Fibroblast of skin of scalp (primary cell): ENCODE measurements at places on chromosomes 6 and 20.

GRCh38 chr6:98977671-98978292 is 30.0 kb upstream of the FBXL4 start:
- DNase-seq = no peak

- DNase-seq = no peak
Measured at GRCh38 chr6:20729086-20729485, 194.8 kb downstream of the CDKAL1 start.

- DNase-seq = peak; percentile 28
Measured at GRCh38 chr6:23002044-23002619, 432.8 kb downstream of the HDGFL1 start.

DNA sequence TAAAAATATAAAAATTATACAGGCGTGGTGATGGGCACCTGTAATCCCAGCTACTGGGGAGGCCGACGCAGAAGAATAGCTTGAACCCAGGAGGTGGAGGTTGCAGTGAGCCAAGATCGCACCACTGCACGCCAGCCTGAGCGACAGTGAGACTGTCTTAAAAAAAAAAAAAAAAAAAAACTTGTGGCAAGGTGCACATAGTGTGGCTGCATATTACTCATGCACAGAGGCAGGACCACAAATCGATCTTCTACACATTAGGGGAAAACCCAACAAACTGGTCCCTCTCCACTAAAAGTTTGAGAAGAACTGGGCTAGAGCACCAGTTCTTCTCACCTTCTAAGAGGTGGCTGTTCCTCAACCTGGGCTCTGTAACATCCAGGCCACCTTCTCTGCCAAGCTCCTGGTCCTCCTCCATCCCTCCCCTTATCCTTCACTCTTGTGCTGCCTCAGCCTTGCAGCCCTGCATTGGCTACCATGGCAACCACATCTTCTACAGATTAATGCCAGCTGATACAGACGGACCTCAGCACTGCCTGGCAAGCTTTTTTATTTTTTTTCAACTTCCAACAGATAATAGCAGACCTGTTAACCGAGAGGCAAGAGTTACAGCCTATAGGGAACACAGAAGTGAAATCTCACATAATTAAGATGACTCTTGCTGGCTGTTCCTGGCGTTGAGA is 88.0 kb downstream of the ATP9A start:
- DNase-seq = no peak

DNA sequence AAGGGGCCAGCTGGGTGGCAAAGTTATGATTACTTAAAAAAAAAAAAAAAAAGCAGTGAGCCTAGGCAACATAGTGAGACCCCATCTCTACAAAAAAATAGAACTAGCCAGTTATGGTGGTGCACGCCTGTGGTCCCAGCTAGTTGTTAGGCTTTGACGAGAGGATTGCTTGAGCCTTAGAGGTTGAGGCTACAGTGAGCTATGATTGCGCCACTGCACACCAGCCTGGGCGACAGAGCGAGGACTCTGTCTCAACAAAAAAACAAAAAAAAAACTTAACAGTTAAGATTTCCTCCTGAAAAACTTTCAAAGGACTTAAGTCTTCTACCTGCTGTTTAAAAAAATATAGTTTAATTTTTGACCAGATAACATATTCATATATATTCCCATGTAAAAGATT is 2.4 kb downstream of the GTSF1L start:
- no peak for DNase-seq

- DNase-seq = peak; percentile 47
Measured at GRCh38 chr20:35511814-35512420, 17.5 kb downstream of the C20orf173 start.

GRCh38 chr6:1494671-1495070 is 105.3 kb downstream of the FOXF2 start:
- DNase-seq = no peak

DNA sequence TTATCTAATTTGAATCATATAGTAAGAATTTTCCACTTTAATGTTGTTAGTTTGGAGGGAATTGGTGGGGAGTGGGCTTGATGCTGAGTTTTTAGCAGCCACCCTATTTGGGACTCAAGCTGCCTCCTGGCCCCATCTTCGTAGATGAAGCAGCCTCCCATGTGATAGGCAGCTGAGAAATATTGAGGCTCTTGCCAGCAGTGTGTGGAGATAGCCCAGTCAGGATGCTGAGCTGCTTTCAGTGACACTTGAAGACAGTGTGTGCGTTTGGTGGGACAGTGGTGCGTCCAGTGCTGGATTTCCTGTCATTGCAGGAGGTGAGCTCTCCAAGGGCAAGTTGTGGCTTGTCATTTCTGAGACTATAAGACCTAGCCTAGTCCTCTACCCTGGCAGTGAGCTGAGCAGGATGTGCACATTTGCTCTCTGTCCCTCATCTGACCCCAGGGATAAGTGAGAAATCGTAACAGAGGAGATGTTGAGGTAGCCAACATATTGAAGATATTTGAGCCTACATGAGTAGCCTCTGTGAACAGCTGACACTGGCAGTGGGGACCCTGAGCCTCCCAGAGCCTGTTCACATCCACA is 47.9 kb upstream of the RNF8 start:
- DNase-seq = no peak

- DNase-seq = peak; percentile 58
Measured at GRCh38 chr20:15240801-15241200, 903.4 kb upstream of the FLRT3 start.

- DNase-seq = peak; percentile 49
Measured at GRCh38 chr6:120378582-120379220, 955.6 kb downstream of the TBC1D32 start.

DNA sequence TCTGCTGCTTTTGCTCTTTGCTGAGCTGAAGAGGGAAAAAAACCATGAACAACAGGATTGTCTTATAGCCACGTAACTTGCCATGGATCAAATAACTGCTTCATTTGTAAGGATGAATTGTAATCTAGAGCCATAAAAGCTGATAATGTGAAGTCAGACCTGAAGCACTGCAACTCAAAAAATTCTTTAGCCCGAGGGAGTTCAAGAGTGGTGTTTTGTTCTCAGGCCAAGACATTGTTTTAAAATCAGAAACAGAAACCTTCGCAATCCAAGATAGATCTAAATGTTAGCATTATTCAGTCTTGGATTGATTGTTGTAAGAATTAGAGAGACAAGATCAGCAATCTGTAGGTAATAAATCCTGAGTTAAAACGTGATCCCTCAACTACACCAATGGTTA is at the start of gene TRAPPC3L:
Gene TRAPPC3L, minus strand, starts transcription at position 34 of the 400 bp plus-strand sequence. CDS start 170 bp downstream, outside the sequence.
- DNase-seq = no peak

DNA sequence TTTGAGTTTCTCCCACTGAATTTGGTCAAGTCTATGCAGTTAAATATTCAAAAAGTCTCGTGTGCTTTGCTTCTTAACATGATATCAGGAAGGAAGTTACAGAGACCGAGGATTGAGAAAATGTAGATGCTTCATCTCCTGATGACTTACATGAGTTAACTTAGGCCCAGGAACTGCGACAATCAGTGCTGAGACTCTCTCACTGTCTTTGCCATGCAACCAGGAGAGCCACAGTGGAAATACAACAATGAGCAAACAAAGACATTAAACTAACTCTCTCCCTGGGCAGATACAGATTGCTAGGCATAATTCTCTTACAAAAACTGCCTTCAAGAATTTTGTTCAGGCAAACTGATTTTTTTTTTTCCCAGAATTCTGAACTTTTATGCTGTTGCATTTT is 440.6 kb upstream of the EPHA7 start:
- no peak for DNase-seq

DNA sequence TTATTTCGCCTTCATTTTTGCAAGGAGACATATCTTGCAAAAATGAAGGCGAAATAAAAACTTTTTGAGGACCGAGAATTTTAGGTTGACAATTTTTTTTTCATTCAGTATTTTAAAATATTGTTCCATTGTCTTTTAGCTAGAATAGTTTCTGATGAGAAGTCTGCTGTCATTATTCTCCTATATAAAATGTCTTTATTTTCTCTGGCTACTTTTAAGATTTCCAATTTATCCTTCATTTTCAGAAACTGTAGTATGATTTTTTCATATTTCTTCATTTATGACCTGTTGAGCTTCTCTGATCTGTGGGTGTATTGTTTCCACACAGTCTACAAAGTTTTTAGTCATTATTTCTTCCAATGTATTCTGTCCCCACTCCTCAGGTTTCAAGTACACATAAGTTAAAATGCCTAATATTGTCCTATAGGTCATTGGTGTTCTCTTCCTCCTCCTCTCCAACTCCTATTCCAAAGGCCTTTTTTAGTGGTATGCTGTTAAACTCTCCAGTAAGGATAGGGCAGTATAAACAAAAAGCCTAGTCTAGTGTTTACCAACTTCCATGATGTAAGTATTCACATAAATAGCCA is 15.7 kb downstream of the AHI1 start:
- DNase-seq = no peak

GRCh38 chr6:22350109-22350508 is 53.3 kb upstream of the PRL start:
- peak; percentile 70 for DNase-seq

GRCh38 chr6:163605385-163606097 is 191.0 kb downstream of the QKI start:
- no peak for DNase-seq

DNA sequence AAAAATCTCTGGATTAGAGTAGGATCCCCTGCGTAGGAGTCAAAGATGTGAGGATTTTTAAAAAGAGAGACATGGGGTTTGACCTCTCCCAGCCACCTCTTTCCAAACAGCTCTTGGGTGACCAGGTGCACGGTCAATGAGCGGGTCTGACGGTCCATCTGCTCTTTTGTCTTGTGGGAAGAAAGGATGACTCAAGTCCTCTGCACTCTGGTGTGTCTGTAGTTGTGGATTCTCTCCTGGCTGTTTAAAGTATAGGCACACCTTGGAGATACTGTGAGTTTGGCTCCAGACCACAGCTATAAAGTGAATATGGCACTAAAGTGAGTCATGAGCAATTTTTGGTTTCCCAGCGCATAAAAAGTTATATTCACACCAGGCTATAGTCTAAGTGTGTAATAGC is 209.8 kb downstream of the BMP7 start:
- no peak for DNase-seq

GRCh38 chr20:48031122-48031521 is 245.8 kb upstream of the SULF2 start:
- no peak for DNase-seq

DNA sequence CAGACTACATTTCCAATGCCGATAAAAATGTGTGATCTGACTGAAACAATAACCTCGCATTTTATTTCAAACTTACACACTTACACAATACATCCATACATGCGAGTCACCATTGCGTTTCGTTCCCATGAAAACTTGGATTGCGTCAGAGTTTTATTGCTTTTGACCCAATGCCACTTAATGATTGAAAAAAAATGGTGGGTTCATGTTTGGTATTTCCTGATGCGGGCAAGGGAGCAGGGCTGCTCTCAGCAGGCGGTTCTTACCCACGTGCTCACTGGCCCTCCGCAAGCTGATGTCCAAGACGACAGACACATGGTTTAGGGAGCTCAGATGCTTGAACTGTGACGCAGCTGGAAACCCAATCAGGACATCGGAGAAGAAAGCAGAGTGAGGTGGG is 281.0 kb upstream of the SULF2 start:
- DNase-seq = peak; percentile 94

GRCh38 chr20:50292591-50293283 is 102.1 kb downstream of the CEBPB start:
- DNase-seq = peak; percentile 92

DNA sequence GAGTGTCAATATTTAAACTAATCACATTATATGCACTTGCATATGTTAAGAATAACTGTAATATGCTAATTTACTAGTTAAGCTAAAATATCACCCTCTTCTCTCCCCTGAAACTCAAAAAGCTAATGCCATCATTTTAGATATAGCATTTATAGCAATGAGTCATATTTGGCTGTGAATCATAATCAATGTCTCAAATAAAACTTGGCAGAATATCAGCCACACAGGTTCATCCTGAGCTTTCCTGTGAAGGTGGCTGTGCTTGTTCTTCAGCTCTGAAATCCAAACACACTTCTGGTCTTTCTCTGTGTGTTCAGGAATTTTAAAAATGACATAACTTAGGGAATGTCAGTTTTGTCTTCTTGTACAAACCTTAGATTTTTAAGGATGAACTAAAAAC is 12.8 kb upstream of the PNRC1 start:
- DNase-seq = no peak

- DNase-seq = no peak
Measured at GRCh38 chr6:35392111-35392702, 49.8 kb downstream of the PPARD start.

GRCh38 chr20:19907326-19908056 is 109.7 kb upstream of the NAA20 start:
- DNase-seq = no peak

GRCh38 chr20:5141615-5142014 is 14.8 kb downstream of the CDS2 start:
- DNase-seq = no peak

DNA sequence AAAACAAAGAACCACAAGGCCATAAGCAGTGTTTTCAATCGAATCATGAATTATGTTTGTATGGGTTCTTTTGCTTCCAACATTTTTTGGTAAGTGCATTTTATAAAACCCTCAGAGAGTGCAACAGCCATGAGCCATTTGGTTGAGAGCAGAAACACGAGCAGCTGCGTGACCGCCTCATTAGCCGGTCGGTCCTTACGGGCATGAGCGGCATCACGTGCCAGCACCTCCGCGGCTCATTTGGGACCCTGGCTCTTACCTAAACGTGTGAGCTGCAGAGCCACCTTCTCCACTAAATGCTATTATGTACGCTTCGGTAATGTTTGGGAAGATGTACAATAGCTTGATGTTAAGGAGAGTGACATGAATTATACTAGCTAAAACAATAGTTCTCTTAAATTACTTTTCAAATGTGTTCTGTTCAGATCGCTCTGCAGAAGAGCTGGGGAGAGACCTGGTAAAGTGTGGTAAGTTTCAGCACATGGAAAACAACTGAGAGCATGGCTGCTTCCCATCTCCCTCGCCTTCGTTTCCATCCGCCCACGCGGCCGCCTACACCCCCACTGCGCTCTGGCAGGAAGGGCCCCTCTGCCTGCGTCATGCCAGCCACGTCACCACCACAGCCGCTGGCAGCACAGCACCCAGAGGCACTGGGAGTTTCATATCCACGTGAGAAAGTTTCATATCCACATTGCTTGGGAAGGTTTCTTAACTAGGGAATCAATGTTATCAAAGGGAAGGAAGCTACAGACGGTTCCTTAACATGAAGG is 23.7 kb upstream of the PDE10A start:
- no peak for DNase-seq

- DNase-seq = no peak
Measured at GRCh38 chr6:79313254-79313653, 78.8 kb upstream of the HMGN3 start.

DNA sequence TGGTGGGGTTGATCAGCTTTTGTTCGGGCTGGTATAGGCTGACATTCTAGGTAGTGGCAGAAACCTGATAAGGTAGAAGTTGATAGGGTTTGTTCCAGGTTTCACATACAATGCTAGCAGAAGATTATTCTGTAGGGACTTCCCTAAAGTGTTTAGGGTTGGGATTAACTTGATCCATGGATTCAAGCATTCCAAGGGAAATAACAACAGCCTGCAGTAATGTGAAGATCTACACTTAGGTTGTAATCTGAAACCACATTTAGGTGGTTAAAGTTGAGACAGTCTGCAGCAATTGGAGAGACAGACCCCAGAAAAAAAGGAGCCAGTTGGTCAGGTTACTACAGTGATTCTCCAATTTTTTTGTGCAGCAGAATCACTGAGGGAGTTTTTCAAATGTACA is 56.1 kb downstream of the GJA1 start:
- no peak for DNase-seq
